ENCODE measurements at places on chromosomes 1 and 21.

DNA sequence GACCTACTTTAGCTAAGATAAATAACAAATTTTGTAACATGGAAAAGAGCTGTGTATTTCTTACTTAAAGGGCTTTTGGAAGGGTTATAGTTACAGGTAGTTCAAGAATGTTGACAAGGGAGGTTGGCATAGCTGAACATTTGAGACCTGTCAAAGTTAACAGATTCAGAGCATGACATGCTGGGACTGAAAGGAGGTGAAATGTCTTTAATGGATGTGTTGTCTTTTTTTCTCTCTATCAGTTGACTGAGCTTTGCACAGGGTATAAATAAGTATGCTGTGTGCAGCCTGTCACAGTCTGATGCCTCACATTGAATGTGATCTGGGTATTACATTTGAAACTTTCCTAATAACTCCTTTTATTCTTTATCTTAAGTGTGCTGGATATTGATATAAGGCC is 411.9 kb upstream of the ZP4 start:
- DNase-seq: no peak

DNA sequence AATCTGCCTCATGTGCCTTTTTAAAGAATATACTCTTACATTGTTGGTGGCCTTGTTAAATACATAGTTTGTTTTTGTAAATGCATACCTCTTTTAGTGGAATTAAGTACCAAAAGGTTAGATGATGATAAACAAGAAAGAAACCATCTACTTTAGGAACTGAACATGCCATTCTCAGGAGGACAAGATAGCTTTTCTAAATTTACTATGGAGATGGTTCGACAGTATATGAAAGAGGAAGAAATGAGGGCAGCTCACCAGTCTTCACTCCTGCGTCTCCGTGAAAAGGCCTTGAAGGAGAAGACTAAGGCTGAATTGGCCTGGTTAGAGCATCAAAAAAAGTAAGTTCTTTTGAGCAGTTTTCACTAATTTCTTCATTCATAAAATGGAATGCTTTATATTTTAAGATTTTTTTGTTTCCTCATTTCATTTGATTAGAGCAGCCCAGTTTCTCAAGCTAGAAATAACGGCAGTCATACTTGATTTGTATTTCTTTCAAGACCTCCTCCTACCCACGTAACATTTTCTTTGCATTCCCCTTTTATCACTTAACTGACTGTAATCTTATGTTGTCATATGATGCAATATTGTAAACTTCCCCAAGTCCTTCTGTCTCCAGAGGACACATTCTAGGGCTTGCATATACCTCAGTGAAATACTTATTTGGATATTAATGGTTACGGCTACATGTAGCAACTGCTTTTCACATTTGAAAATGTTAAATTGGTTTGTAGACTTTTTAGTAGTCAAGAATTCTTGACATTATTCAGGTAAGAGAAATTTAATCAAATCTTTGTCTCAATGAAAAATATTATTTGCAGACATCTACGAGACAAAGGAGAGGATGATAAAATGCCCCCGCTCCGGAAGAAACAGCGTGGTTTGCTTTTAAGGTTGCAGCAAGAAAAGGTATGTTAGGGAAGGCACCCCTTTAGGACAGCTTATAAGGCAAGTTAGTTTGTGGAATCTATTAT is 99.3 kb downstream of the CEP350 start:
- no peak for DNase-seq

DNA sequence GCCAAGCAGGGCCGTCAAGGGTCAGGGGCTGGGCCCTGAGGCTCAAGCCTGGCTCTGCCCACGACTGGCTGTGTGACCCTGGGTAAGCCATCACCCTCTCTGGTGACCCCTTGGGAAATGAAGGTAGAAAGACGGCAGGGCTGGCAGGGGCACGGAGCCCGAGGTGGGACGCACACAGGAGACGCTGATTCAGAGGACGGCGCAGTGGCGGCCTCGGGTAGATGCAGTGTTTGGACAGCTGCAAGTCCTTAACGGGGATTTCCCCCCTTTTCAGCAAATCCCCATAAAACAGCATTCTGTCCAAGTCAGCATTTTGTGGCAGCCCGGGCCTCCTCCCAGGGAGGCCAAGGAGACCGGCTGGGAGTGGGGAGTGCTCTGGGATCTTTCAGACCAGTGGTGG is 16.7 kb downstream of the COL8A2 start:
- no peak for DNase-seq

DNA sequence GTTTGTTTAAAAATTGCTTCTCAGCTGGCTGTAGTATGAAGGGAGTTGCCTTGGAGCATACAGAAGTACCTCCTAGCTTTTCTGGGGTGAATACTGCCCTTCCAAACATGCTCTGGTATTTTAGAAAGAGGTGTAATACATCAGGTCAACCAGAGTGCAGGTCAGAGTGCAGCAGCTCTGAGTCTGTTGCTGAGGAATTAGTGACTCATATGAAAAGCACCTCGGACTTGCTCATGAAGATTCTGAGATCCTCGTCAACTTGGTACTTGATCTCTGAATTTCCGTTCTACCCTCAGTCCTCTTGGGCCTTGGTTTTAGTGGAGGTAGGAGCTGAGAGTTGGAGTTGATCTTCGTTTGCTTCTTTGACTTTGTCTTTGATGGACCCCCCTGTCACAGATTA is 67.3 kb downstream of the NOS1AP start:
- DNase-seq: no peak

DNA sequence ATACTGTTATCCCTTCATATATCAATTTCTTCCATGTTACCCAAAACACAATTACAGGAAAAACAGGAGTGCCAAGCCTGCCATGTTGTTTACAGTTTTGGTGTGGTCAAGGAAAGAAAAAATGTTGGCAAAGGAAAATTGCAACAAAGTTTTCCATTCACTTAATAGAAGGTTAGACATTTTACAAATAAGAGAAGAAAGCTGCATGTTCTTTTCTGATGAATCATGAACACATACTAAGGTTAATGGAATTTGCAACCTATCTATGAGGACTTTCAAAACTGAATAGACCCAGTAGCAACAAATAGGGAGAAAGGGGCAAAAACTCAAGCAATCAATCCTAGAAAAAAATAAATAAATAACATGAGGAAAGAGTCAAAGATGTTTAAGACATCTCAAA is 556.7 kb downstream of the DPYD start:
- DNase-seq: no peak

GRCh38 chr1:166915941-166916340 is 39.9 kb upstream of the TADA1 start:
- DNase-seq: no peak

- peak; percentile 12 for DNase-seq
Observed at GRCh38 chr21:33127154-33127867, 57.4 kb downstream of the OLIG1 start.

DNA sequence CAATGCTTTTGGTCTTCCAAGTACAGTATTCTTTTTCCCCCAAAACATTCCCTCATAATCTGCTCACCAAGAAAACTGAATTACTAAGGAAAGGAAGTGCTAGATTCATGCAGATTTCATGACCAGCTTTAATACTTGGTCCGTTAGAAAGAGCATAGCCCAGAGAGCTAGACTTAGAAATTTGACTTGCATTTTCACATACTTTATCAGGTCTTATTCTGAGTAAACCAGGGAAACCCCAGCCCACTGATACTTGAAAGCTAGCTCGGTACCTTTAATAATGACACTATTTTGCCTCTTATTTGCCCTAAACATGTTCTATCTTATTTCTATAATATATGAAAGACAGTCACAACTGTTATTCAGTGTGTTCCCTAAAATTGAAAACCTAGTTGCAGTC is 204.5 kb downstream of the TTLL7 start:
- DNase-seq: no peak

DNA sequence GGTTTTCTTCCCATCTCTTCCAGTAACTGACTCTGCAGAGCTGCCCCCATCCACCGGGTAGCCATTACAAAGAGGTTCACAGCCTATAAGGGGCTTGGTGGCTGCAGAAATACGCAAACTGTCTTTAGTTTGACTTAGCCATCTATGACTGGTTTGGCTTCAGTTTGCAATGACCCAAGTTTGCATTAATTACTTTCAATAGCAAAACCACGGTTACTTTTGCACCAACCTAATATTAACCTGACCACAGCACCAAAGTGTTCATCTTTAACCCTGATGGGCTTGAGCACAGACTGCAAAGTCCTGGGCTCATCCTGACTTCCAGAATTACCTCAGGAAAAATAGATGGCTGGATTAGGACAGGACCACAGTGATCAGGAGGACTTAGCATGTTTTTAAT is 2.2 kb upstream of the HAO2 start:
- DNase-seq: no peak

GRCh38 chr1:231215681-231216385 is 25.2 kb upstream of the GNPAT start:
- DNase-seq: no peak

- no peak for DNase-seq
Observed at GRCh38 chr1:197399755-197400521, 131.9 kb downstream of the CRB1 start.

- DNase-seq: no peak
Observed at GRCh38 chr1:70528590-70529333, 117.7 kb downstream of the CTH start.

DNA sequence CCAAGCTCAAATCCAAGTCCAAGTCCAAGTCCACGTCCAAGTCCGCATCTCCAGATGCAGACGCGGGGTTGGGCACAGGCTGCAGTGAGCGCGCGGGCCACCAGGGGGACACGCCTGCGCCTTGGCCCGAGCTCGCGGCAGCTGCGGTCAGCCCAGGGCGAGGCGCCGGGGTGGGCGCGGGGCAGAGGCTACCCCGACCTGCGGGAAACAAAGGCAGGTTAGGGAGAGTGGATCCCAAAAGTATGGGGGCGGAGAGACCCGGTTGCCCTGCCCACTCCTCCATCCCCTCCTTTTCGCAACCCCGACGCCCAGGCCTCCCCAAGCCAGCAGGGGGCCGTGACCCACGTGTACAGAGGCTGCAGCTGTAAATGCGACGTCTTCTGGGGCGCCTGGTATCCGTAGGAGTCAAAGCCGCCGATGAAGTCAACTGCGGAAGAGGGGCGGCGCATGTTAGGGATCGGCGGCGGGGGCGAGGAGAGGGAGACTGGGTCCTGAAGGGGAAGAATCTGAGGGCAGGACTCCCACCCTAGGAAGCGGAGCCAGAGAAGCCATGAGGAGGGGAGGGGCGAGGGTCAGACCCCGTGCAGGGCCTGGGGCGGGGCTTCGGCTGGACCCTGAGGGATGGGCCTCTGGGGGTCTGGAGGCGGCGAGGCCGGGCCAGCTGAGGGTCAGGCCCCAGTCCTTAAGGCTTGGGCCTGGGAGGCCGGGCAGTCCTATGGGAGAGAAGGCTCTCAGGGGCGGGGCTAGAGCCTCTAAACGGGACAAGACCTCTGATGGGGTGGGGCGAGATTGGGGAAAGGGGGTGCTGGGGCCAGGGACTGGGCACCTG is 58.0 kb downstream of the NKAIN1 start:
- no peak for DNase-seq

- DNase-seq: no peak
Observed at GRCh38 chr1:160576390-160576789, 2.9 kb downstream of the CD84 start.

- no peak for DNase-seq
Observed at GRCh38 chr1:234226113-234226818, 147.0 kb upstream of the COA6 start.

GRCh38 chr1:201715801-201716741 is 112.9 kb upstream of the IPO9 start:
- no peak for DNase-seq

DNA sequence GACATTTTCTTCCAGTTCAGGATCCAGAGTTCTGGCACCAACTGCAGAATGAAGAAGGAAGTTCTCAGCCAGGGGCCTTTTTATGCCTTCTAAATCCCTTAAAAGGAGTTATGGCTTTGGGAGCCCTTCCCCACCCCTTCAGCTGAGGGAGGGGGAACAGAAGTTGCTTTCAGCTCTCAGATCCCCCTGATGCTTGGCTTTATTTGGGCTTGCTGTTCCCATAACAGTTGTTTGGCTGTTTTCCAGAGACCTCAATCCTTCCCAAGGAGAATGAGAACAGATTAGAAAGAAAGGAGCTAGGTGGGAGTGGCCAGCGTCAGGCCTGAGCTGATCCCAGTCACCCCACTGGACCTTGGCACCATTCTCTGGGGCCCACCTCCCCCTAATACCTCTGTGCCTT is at the start of gene RPE65:
Gene RPE65, minus strand, starts transcription at position 54 of the 400 bp plus-strand sequence. Its CDS starts 49 bp downstream, at position 5.
- DNase-seq: no peak

All from stimulated activated CD8-positive, alpha-beta memory T cell treated with anti-CD3 and anti-CD28 coated beads, Interleukin-7, amount 100 ng/mL, for 1 hour (primary cell).